ENCODE measurements at places on chromosomes 2 and 18.

DNA sequence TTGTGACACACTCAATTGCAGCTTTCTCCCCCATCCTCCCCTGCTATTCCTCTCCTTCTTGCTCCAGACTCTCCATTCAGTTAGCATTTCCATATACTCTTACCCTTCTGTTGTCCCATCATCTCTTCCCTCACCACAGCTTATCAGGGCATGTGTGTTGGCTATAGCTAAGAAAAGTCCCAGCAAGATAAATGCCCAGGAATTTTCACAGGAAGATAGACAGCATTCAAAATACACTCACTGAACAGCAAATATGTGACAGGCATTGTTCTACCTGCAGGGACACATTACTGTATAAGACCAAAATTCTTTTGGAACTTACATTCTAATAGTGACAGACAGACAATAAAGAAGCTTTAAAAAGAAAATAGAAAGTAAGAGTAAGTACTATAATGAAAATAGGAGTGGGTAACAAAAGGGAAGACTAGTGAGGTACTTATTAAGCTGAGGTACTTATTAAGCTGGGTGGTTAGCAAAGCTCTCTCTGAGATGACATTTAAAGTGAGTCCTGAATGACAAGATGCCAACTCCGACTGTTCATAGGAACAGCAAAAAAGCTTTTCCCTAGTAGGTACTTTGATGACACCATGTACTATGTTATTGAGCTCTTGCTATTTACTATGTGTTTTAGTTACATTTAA is 86.2 kb downstream of the CHN1 start:
- DNase-seq, result no peak

DNA sequence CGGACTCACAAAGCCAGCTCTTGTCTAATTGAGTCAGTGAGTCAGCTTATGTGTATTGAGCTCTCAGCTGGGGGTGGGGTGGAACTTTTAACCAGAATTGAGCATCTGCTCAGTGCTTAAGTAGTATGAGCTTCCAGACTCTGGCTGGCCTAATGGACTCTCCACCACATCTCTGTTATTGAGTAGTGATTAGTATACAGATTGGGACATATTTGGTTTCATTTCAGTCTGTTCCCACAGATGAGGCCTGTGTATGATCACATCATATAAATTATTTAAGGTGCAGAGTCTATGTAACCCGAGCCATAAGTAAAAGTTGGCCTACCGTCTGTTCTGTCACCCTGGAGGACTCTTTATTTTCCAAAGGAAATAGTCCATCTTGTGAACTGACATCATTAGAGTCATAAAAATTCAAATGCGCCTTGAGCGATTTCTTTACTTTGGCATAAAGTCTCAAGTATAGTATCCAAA is 152.1 kb downstream of the THSD7B start:
- DNase-seq, result no peak

GRCh38 chr2:42562474-42563144 is 5.8 kb upstream of the MTA3 start:
- DNase-seq, result no peak

DNA sequence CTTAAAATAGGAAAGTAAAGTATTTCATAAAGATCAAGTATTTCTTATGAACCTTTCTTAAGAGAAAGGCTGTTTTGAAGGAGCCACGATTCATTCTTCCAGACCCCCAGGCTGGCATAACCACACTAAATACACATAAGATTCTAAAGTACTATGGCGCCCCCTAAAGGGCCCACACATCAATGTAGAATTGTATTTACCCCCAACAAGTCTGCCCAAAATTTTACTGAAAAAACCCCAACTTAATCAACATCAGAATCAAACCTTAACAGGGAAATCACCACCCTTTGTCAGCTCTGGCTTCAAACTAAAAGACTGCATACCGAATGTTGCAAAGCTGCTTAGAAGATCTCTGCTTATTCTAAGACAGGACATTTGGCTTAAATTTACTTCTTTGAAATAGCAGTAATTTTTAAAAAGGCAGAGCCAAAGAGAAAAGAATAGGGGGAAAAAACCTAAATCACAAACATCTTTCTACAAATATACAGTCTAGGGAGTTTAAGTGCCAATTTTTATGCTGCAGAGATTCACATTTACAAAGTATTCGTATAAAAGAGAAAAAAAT is 20.4 kb upstream of the BCL2 start:
- DNase-seq, result no peak

DNA sequence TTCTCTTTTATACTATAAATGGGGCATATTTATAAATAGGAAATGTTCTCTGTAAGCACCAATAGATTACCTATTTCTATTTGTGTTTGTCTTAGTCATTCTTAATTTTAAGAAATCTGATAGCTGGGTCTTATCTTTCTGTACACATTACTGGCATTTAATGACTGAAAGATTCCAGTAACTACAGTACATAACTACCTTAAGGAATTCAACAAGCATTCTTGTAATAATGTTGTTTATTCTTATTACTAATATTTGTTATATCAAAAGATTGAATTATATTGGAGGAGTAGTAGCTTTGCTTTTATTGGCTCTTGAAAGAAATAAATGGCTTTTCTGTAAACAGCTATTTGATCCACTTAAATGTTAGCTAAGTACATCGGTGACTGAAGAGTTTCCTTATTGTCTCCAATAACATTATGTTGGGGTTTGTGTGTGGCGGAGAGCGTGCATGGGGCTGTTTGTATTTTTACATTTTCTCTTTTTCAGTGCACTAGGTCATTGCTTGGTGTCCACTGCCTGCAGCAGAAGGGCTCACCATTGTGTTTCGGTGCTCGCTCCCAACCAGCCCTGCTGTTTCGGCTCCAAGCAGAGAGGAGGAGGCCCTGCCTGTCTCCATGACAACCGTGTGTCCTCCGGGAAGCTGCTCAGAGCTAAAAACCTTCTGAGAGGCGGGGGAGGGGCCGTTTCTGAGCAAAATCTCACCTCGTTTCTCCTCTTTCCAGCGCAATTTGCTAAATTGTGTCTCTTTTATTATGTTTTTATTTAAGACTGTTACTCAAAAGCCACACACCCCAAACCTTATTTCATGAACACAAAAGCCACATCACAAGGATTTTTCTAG is 112.5 kb upstream of the SLC38A11 start:
- DNase-seq, result no peak

DNA sequence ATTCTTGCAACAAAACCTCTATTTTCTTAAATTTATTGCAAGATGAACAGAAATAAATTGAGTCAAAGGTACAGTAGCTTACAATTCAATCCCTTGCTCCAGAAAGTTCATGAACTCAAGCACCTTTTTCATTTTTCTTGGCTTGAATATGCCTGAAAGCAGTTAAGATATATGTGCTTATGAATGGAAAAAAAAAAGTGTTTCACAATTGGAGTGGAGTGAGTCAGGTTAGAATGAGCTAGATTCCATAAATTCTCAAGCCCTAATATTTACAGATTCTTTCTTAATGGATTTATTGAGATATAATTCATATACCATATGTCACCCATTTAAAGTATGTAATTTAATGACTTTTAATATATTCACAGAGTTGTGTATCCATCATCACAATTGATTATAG is 39.6 kb upstream of the NEMP2 start:
- DNase-seq, result no peak

DNA sequence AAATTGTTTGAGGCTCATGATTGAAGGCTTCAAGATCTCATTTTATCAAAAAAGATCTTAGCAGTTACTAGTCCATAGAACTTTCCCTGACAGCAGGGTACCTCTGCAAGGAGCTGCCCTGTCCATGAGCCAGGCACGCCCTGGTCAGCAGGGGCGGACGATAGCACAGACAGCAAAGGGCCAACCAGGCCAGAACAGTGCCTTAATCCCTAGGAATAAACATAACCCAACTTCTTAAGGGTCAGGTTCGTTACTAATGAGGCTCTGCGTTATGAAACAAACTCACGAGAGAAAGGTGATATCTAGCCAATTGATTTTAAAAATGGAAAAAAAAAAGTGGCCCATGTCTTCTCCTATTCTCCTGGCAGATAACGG is 59.2 kb downstream of the BCL2 start:
- DNase-seq, result no peak

DNA sequence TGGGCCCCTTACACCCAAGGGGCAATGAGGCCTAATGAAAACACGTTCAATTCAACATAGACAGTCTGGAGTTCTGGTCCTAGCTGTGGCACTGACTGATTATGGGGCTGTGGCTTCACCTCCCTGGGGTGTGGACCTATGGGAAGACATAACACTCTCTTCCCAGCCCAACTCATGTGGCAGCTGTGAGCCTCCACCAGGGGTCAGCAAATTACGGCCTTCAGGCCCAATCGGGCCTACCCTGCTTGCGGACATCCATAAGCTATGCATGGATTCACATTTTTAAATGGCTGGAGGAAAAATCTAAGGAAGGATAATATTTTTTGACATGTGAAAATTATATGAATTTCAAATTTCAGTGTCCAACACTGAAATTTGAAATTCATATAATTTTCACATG is 101.3 kb downstream of the LOXHD1 start:
- no peak for DNase-seq

DNA sequence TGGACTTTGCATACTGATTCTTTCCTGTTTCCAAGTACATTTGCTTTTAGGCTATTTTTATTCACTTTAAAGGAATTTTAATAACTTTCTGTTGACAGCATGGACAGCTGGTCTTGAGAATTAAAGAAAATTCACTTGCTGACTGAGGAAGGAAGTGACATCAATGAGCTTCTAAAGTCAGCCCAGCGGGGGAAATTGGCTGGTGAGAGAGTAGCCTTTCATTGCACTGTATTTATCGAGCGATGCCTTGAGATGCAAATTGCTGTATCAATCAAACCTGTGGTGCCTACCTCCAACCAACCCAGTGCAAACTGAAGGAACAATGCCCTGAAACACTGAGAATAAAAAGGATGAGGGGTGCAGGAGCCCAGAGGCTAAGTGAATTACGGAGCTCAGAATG is 91.4 kb upstream of the AQP4 start:
- no peak for DNase-seq

- DNase-seq, result no peak
These were observed 126.8 kb downstream of the CLIP4 start for GRCh38 chr2:29241955-29242565.

GRCh38 chr2:217909156-217909820 is 93.5 kb downstream of the TNS1 start:
- no peak for DNase-seq

DNA sequence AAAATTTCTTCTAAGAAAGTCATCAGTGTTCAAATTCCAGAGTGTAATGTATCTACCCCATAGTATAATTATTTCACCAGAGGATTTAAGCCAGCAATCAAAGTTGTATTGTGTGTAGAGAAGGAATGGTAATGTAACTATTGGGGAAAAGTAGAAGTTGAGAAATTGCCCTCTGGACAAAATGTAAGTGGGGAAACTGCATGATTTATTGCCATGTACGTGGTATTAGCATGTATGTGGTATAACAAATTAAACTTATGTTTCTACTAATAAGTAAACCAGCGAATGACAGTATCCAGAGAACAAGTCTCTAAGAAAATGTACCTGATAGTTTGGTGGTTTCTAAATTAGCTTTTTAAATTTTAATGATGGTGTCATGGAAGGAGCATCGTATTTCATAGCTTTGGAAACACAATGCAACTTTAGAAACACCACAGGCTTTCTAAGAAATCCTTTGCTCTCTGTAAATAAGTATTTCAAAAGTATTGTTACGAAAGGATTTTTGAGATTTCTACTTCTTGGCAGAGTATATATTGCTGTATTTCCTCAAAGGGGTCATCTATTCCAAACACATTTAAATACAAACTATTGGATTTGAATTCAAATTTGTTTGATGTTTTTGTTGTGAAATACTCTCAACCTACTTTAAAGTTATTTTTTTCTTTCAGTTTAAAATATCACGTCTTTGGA is 1018.9 kb upstream of the ZEB2 start:
- no peak for DNase-seq

- DNase-seq, result no peak
These were observed 8.5 kb upstream of the STK39 start for GRCh38 chr2:168255866-168256265.

DNA sequence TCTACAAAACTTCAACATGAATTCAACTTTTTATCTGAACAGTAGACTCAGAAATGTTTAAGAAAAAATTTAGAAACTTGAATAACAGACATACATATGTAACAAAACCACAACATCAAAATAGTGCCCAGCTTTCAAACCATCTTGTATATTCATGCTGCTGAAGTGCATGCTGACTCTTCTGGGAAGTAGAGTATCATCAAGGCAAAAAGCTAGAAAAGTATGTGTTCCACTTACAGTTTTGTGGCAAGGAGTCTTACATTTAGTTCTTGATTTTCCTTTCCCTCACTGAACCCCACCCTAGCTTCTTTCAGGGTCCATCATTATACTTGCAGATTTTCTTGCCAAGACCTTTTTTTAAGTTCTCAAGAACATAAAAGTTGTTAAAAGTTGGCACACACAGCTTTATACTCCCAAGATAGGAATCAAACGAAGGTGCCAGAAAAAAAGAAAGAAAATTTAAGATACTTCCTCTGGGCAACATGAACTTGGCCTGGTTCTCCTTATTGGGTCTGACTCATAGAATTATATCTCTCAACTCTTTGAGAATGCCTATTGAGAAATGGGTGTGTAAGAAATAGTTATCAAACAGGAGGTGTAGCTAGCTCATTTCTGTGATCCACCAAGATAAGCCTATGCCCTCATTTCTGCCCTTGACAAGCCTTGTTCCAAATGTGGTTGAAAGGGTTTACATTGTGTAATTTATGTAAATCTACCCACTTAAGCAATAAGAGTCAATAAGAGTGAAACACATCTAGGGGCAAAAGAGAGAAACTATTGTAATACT is 667.6 kb upstream of the ACVR2A start:
- no peak for DNase-seq

DNA sequence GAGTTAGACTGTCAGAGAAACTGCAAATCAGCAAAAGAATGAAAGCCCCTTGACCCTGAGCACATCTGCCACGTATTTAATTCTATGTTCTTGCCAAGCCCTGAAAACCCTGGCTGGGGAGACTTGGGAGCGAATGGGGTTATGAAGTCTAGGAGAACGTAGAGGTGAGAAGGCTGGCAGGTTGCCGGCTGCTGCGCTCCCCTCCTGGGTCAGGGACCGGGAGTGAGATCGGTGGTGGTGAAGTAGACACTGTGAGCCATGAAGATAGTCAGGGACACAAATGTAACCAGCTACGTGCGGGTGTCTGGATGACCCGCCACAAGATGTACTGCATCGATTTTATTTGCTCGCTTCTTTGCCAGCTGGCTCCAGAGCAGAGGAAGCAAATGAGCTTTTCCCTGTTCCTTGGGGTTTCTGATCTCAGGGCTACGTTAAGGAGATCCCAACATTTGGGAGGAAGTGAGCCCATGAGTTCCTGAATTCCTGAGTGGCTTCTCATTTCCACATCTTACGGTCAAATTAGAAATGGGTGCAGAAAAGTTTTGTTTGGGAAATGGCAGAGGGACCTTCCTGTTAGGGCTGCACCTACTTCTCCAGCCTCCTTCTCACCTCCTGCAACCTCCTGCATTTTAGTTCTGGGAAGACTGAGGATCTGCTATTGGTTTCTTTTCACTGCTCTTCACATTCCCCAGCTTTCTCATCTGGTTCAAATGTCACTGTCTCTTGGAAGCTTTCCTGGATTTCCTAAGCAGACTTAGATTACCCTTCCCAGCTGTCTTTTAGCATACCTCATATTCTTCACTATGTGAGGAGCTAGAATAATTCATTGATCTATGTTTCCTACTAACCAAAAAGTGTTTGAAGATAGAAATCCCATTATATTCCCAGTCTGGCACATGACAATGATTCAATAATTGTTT is 360.6 kb downstream of the ZNF521 start:
- no peak for DNase-seq

GRCh38 chr2:9240745-9241144 is 34.1 kb downstream of the ASAP2 start:
- no peak for DNase-seq

- DNase-seq, result no peak
These were observed 259.4 kb downstream of the GPD2 start for GRCh38 chr2:156695595-156695994.

- DNase-seq, result peak; percentile 73
These were observed at the start of gene ITM2C for GRCh38 chr2:230864605-230865306. Gene ITM2C, plus strand, starts transcription at chr2:230864942. Its CDS starts 84 bp downstream, at chr2:230865026.

Measured in T-helper 17 cell (primary cell).